H4 (cell line): ENCODE measurements at places on chromosomes 7 and 10. TPM values are rescaled to one million over a fixed set of nuclear protein-coding genes. Genes with fewer than 3 reads are reported as not detected.

GRCh38 chr7:99218406-99219184, 10.7 kb upstream of the KPNA7 start:
- no peak for DNase-seq

GRCh38 chr10:52918714-52919305, 146.2 kb upstream of the MBL2 start:
- DNase-seq, result no peak

The CHST3 gene
- total RNA-seq, result 4.0 and 4.3 TPM in 2 replicates

DNA sequence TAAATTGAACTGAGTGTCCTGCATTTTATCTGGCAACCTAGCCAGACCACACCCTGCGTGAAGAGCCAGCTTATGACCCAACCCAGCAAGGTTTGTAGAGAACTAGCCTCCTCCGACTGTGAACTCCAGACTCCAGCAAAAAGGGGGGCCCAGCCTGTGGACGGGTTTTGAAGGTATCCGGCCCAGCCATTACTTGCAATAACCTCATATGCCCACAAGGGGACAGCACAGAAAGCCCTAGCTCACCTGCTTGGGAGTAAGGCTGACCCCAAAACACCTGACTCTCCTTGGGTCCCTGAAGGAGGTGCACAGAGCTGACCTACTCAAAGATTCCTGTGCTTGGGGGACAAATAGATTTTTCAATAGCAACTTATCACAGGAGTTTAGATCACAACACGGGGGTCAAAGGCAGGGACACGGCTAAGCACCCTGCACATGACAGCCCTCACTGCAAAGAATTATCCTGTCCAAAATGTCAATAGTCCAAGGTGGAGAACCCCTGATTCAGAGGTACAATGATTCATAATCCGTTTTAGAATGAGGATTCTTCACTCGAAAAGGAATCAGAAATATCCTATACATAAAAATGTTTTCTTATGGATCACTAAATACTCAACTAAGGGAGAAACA, 4.6 kb downstream of the TRPV6 start:
- DNase-seq, result no peak

The LRRTM3 gene
- not detected in 2 replicates for total RNA-seq

- DNase-seq, result no peak
Measured at GRCh38 chr7:33661430-33662160, 243.7 kb upstream of the BMPER start.

DNA sequence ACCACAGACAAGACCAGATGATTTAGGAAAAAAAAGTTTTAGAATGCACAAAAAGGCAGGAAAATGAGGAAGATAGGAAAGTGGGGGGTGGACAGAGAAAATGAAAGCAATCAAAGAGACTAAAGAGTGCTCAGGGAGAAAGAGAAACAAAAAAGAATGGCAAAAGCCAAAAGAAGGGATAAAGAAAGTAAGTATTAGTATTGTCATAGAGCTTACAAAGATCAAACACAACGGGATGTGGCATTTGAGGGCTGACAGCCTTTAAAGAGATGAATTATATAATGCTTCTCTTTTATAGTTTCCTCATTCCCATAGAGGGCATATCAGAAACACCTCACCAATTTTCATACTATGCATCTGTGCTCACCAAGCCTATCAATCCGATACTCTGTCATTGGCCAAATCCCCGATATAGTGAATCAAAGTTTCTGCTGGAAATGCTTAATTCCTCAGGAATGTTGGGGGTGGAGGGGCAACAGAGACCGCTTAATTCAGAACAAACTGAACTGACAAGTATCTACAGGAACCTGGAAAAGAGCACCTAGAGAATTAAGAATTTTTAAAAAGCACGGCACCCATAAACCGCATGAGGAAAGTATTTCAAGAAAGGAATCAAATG, 2.7 kb downstream of the COG5 start:
- DNase-seq, result no peak

DNA sequence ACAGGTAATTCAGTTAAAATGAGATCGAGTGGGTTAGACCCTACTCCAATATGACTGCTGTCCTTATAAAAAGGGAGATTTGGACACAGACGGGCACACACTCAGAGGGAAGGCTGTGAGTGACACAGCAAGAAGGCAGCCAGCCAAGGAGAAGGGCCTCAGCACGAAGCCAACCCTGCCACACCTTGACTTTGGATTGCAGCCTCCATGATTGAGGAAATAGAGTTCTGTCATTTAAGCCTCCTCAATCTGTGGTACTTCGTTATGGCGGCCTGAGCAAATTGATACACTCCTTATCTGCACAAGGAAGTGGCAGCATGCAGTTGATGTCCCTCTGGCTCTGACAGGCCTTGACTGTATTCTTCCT, 43.8 kb downstream of the SH2D4B start:
- no peak for DNase-seq

DNA sequence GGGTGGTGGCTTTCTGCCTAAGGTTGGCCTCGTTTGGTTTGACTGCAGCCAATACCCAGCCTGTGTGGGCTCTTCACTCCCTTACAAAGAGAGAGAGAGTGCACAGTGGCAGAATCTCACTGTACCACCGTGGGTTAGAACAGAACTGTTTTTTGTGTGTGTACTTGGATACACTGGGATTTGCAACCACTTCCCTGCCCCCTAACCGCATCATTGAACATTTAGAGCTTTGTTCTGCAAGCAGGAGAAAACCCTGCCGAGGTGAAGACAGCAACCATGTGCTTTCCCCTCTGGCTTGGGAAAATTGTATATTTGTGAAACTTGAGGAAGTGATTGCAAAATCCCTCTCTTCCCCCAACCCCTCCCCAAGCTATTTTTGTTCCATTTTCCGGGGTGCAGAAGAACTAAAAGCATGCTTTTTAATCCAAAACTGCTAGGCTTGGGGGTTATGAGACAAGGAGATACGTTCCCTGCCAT, 201.2 kb downstream of the TCF7L2 start:
- DNase-seq, result no peak

The LRIT2 gene
- total RNA-seq, result not detected in 2 replicates

The SERPINE1 gene
- total RNA-seq, result 11.1 and 12.7 TPM in 2 replicates
